Common myeloid progenitor, CD34-positive (primary cell): ENCODE measurements at places on chromosomes 13 and 19.
A peak's percentile ranks its signal among the peaks of the same experiment; 100 is the strongest.

GRCh38 chr13:46622630-46623256 lies 69.8 kb downstream of the LRCH1 start:
- no peak for DNase-seq

DNA sequence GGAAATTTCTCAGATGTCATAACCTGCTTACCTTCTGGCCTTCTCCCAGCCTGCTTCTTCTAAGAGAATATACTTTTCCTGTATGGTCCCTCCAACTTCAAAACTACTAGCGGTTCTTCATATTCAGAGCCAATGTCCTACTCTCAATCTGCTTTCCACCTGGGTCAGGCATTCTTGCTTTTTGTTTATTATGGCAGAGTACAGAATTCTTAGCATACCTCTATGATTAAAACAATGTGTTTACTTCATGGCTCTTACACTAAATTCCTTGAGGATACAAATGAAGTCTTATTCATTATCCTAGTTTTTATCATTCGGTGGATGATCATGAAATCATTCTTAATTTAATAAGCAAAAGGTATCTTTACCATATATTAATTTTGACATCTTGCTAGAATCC lies 484.2 kb upstream of the SLITRK1 start:
- DNase-seq, result no peak

DNA sequence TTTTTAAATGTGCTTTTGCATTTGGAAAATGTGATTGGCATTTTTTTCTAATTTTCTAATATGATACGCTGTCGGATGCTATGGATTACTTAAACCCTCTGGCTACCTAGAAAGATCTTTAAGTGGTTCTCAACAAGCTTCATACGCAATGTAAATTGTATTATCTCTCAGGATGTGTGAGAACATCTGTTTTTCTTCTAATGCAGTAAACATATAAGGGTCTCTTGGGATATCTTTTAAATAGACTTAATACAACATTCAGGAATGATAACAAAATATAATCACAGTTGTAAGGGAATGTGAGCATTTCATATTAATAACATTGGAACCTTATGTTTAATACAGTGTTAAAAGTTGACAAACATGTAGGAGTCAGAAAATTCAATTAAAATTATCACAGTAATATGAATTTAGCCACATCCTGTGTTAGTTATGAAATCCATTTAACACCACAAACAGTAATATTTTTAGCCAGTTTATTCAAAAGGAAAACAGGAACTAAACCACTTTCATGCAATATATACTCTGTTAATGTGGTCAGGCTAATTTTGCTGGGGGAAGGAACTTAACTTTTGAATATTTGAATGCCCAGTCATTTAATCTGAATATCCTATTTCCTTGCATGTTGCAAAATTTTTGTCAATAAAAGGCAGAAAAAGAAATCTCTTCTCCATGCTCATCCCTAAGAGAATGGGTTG lies 15.0 kb upstream of the ALOX5AP start:
- peak; percentile 92 for DNase-seq

- DNase-seq, result no peak
Observed at GRCh38 chr19:56917529-56917928, 77.0 kb upstream of the PEG3 start.

DNA sequence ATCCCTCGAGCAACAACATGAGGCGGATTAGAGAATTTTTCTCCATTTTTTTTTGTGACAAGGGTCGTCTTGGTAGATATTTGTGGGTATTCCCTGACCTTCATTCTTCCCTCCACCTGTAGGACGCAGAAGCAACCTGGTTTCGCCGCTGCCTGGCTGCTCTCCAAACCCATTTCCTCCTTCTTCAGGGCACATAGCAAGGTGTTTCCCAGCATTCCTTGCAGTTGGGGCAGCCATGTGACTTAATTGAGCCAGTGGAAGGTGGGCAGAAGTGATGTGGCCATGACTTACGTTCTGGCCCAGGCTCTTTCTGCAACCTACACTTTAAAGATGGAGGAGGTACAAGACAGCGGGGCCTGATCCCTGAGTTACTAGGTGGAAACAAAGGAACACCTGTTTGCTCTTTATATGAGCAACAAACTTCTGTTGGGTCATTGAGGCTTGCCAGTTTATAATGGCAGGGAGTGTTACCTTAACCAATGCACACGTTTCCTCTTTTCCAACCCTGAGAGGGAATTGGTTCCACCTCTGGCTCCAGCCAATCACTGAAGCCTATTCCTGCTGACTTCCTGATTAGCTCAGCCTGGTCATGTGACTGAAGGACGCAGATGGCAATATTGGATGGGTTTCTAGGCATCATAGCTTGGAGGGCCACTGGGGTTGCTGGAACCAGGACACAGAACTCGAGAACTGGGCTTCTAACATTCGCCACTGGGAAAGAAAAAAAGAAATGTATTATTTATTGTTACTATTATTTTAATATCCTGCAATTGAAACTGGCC lies 30.8 kb upstream of the ZNRF4 start:
- no peak for DNase-seq

- DNase-seq, result peak; percentile 74
Observed at GRCh38 chr13:35157143-35157755, 215.2 kb downstream of the NBEA start.

- no peak for DNase-seq
Observed at GRCh38 chr19:23377276-23377675, 18.0 kb downstream of the ZNF91 start.

DNA sequence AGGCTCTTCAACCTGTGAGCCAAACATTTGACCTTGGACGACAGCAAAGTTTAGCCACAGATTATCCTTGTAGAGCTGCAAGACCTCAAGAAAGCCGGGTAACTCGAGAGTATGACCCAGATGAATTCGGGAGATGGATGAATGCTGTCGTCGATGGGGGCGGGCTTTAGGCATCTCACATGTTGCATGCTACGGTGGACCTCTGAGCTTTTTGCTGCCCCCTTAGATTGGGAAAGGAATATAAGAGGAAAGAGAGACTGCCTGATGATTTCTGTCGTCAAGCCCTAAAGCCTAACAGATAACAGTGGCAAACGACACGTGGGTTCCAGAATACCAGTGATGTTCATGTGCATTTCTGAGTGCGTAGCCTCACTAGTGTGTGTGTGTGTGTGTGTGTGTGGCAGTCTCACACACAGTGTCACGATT lies 730 bp upstream of the ABCC4 start:
- peak; percentile 74 for DNase-seq

DNA sequence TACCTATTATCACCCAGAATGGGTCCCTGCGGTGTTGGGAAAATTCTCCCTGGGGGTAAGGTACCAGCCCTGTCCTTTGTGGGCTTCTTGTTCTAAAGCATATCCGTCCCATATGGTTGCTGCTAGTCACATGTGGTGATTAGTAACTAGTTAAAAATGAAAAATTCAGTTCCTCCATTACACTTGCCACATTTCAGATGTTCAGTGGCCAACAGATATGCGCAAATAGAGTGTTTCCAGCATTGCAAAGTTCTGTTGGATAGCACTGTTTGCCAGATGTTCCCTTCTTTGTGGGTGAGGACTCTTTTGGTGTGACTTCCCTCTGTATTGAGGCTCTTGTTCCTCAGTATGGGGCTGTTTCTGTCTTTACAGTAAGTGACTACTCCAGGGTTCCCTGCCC lies 3.8 kb downstream of the CNOT3 start:
- no peak for DNase-seq

GRCh38 chr19:49579947-49580263 lies 451 bp downstream of the NOSIP start:
- DNase-seq, result no peak

- no peak for DNase-seq
Observed at GRCh38 chr19:53008061-53008778, 5.5 kb upstream of the ERVV-1 start.

GRCh38 chr13:83992566-83993358 lies 110.5 kb upstream of the SLITRK1 start:
- no peak for DNase-seq

DNA sequence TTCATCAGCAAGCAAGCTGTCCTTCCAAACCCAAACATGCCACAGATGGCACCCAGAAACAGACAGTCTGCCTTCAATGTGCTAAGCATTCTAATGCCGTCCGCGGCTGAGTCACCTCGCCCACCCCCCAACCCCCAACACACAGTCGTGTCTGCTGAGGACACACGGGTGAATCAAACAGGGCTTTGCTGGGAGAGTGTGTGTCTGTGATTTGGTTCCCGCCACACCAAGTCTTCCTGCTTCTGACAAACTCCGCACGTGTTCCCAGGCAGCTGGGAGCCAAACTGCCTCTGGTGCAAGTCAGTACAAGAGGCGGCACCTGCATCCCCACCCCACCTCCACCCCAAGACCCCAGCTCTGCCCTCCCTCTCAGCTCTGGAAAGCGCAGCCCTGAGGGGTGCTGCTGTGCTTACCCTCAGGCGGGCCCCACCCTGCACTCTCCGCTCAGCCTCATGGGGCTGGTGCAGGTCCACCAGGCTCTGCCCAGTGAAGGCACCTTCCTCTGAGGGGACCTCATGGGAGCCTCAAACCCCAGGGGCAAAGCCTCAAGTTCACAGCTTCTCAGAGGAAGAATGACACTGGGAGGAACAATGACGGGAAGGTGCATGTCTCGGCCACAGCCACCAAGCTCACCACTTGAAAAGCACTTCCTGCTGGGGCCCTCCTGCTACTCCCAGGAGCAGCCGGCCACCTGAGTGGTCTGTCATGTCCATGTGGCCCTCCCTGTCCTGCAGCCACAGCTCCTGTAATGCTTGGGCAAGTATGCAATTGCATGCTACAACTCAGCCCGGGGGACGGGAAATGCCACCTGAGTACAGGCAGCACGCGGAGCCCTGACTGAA lies 15.0 kb upstream of the SLC35E1 start:
- DNase-seq, result no peak

GRCh38 chr13:25874907-25875306 lies 176.9 kb downstream of the SHISA2 start:
- peak; percentile 3 for DNase-seq
